Breast epithelium (tissue), 4 donors: ENCODE measurements at places on chromosomes 3 and 15.

GRCh38 chr15:33754242-33754641, 214.1 kb upstream of the CHRM5 start:
- DNase-seq: no peak

DNA sequence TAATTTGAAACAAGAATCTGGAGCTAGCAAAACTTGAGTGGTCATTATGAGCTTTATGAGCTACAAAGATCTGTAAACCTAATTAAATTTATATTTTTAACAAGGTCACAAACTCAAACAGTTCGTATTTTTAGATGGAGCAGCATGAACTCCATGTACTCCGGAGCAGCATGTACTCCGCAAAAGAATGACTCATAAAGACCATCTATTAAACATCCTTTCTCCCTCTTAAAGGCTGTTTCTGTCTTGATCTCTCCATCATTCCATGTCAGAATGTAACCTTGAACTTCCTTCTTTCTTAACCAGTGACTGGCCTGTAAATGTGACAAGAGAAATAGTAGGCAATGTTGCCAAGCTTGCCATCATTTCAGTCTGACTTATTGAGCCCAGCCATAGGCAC, 696.9 kb downstream of the ZNF385D start:
- no peak for DNase-seq

GRCh38 chr3:139354661-139355060, 10.8 kb downstream of the MRPS22 start:
- DNase-seq: no peak

DNA sequence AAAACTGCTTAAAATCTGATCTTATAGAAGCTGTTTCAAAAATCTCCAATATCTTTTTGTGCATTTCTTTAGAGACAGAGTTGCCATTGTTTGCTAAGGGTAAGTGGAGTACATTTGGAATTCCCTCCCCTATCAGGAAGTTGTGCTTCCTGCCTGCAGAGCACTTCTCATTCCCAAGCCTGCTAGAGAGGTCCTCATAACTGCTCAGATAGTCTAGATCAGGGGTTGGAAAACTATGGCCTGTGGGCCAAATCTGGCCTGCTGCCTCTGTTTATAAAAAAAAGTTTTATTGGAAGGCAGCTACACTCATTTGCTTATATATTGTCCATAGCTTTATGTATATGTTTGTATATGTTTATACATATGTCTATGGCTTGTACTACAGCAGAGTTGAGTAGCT, 333.7 kb upstream of the PROK2 start:
- no peak for DNase-seq

- no peak for DNase-seq
These were observed 28.9 kb downstream of the CFAP91 start for GRCh38 chr3:119731560-119732343.

DNA sequence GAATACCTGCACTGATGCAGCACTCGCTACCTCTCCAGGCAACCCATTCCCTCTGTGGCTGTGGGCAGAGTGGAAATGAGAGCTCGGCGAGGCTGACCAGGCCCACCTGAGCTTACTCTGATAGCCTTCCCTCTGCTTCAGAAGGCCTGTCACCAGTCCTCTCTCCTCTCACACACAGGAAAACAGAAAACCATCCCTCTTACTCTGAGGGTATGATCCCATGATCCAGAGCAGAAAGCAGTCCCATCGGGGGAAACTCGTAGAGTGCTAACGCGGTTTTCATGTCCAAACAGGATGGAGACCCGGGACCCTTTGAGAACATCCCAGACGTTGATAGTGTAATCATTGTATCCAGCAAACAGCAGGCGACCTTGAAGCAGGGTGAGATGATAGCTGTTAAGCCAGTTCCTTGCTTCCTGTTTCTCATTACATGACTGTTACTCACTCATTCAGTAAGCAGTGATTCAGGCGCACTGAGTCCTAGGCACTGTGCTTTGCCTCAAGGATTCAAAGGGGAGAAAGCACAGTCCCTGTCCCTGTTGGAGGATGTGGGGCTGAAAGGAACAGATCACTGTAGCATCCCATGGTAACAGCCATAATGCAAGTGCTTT, 11.8 kb upstream of the BCL2L10 start:
- DNase-seq: no peak

- peak; percentile 93 for DNase-seq
These were observed 75.9 kb upstream of the VGLL4 start for GRCh38 chr3:11719406-11720303.

DNA sequence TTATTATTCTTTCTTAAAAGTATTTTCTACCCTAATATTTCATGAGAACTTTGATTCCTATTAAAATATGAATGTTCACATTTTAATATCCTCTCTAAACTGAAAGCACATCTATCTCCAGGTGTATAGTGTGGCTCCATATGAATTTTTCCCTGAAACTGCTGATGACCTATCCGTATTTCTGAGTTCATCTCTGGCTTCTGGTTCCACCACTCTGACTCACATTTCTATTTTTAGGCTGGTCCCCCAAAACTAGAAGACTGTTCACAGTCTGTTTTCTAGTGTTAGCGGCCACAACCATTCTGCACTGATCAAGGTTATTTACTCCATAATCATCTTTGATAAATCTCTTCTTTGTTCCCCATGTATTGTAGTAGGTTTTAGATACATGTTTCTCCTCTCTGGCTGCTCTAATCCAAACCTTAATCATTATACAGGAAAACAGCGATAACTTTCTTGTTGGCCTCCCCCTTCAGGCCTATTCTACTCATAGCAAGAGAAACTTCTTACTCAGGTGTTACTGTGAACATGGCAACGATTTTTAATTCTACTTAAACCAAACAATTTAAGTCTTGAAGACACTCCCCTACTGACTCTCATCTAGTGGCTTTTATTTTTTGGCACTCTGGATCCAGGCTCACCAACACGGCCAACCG, 12.8 kb downstream of the ADPGK start:
- no peak for DNase-seq

DNA sequence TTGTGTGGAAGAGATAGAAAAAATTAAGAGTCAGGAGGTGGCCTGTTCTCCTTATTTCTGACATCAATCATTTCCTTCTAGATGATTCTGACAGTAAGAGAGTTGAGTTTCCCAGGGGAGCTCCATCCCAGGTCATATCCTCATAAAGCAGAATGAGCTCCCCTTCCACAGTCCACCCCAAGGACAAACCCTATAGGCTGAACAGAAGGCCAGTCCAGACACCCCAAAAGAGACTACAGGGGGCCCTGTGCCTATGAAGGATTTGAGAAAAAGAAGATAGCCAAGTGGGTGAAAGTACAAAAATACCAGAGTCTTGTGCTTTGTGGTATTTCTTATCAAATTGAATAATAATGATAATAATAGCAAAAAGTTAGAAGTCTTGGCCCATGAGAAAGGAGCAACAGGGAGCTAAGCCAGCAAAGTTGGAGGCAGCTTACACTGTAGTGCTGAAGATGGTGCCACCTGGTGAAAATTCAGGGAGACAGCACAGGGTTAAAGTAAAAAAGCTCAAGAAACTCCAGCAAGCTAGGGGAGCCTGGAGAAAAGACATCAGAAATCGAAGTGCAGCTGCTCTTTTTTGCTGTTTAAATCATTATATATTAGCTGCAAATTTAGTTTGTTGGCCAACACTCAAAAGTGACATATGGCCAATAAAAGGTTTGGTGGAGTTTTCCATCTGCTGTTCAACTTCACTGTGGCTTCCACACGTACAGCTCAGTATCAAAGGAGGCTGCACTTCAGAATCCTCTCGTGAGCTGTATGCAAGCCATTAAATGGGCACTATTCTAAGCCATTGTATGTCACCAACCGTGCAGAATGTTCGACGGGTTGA, 35.8 kb upstream of the SLC24A5 start:
- DNase-seq: no peak

DNA sequence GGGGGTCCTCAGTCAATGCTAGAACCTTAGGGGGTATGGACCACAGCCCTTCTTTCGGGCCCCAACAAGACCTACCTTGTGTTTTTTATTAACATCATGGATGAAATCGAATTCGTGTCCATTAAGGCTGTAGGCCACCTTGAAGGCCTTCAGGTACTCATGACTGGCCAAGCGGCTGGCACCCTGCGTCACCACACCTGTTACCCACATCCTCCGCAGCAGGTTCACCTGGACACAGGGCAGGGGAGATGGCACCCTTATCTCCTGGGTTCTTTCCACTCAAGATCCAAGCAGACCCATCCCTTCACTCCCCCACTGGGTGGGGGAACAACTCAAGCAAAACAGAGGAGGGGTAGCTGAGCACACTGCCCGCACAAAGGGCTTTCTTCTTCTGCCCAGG, 6.6 kb downstream of the MFGE8 start:
- DNase-seq: no peak

- DNase-seq: no peak
These were observed 30.8 kb downstream of the POMGNT2 start for GRCh38 chr3:43074901-43075689.
